ENCODE measurements at places on chromosomes 2 and 18. TPM values are rescaled to one million over a fixed set of nuclear protein-coding genes. Genes with fewer than 3 reads are reported as not detected.

CHST10 gene
- total RNA-seq, result 12.5 TPM

ANKRD30BL gene
- total RNA-seq, result not detected

TMEM169 gene
- 1.8 TPM for total RNA-seq

DNAJC27 gene
- 3.9 TPM for total RNA-seq

POTEJ gene
- not detected for total RNA-seq

HS1BP3 gene
- total RNA-seq, result 42.7 TPM

FKBP1B gene
- 5.2 TPM for total RNA-seq

TTC21B gene
- 34.6 TPM for total RNA-seq

ZSWIM2 gene
- 0.81 TPM for total RNA-seq

CNDP1 gene
- total RNA-seq, result not detected

TMEM214 gene
- 65.7 TPM for total RNA-seq

PPP1R1C gene
- 1.9 TPM for total RNA-seq

SPC25 gene
- 0.49 TPM for total RNA-seq

MARCO gene
- not detected for total RNA-seq

DTNA gene
- total RNA-seq, result 8.7 TPM

ANKRD62 gene
- total RNA-seq, result not detected

PKDCC gene
- total RNA-seq, result 6.7 TPM

DNAJC5G gene
- not detected for total RNA-seq

CAPN10 gene
- total RNA-seq, result 23.5 TPM

CENPA gene
- total RNA-seq, result 2.2 TPM

LRRFIP1 gene
- total RNA-seq, result 56.5 TPM

TEKT4 gene
- total RNA-seq, result not detected

MAP4K4 gene
- 157 TPM for total RNA-seq

USP34 gene
- 107 TPM for total RNA-seq

VIL1 gene
- total RNA-seq, result under 0.01 TPM

OSBPL6 gene
- total RNA-seq, result 5.5 TPM

SLC8A1 gene
- 36.2 TPM for total RNA-seq

RGPD4 gene
- total RNA-seq, result not detected

ALS2 gene
- total RNA-seq, result 36.1 TPM

TMEM163 gene
- total RNA-seq, result 0.12 TPM

CIB4 gene
- total RNA-seq, result not detected

SYT4 gene
- not detected for total RNA-seq

PROKR1 gene
- not detected for total RNA-seq

Measured in hair follicle dermal papilla cell (primary cell).